ENCODE measurements at places on chromosomes 2 and 18.

DNA sequence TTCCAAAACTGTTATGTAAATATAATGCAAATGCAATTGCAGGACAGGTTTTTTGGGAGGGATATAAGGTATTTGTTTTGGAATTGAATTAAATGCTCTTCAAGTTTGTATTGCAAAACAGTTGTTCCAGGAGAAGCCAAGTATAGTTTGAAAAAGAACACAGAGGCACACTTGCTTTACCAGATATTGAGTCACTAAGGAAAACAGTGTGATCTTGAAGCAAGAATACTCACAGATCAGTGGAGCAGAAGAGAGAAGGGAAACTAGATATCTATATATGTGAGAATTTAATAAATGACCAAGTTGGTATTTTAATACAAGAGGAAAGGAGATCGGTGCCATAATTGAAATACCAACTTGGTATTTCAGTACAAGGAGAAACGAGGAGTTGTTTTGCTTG is 178.9 kb downstream of the CAPN13 start:
- no peak for DNase-seq

DNA sequence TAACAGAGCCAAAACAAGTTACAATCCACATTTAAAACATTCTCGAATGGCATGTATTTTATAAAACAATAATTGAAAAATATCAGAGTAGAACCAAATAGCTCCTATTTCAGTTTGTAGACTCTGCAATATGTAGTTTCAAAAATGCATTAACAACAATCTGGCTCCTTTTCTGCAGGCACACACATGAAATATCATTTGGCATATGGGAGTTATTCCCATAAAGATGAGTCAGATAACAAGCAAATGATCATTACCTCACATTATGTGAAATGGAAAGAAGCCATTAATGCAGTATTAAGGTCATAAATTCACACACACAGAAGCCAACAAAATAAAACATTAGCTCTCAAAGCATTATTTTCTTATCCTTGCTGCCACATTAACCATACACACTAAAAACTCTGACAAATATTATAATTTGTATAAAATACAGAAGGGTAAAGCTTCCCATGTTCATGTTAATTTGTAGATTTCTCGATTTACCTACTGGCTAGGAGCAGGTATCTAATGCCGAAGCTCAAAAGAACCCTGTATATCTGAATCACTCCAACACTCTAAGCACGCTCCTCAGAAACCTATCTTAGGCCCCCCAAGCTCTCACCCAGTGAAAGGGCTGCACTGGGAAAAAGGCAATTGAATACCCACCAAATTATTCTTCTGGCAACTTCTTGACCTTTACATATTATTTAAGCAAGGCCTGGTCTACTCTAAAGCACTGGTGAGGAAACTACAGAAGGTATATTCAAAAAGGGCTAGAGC is 13.8 kb downstream of the NBAS start:
- DNase-seq = no peak

GRCh38 chr2:212554233-212554632 is 15.6 kb upstream of the ERBB4 start:
- DNase-seq = no peak

- no peak for DNase-seq
Observed at GRCh38 chr2:167637741-167638140, 609.7 kb downstream of the STK39 start.

- DNase-seq = no peak
Observed at GRCh38 chr2:231987124-231987727, 25.7 kb downstream of the DIS3L2 start.

GRCh38 chr2:1744151-1744445 is 217 bp downstream of the PXDN start:
- DNase-seq = no peak

GRCh38 chr2:237873897-237874551 is 14.6 kb downstream of the RAMP1 start:
- no peak for DNase-seq

DNA sequence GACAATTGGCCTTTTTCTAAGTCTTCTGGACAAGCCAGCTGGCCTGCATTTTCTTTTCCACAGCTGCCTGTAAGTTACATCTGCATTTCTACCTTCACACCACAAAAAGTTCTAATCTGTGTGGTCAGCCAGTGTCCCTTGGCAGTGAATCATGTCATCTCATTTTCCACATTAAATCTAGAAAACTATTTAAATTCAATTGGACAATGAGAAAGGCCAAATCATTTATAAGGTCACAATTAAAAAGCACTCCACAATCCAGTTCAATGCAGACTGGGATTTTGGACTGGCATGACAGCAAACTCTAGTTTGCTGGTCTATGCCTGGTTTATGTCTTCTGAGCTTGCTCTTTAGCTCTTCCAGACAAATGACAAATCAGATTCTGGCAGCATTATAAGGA is 494.2 kb upstream of the SPHKAP start:
- DNase-seq = no peak
